ENCODE measurements at places on chromosomes 7 and 10.

DNA sequence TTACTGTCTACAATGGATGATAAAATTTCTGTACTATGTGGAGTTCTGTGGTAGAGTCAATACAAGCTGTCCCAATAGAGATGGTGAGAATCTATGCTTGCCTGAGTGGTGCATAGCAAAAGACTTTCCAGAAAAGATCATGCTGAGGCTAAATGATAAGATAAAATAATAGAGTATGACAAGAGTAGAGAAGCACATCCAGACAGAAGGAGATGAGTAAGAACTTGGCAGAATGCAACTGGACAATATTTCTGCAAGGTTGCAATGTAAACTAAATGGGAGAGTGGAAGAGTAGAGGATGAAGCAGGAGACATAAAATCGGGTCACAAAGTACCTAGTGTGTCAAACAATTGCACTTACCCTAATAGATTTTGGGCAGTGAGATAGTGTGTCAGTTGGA is 347.6 kb downstream of the MDFIC start:
- no peak for DNase-seq

DNA sequence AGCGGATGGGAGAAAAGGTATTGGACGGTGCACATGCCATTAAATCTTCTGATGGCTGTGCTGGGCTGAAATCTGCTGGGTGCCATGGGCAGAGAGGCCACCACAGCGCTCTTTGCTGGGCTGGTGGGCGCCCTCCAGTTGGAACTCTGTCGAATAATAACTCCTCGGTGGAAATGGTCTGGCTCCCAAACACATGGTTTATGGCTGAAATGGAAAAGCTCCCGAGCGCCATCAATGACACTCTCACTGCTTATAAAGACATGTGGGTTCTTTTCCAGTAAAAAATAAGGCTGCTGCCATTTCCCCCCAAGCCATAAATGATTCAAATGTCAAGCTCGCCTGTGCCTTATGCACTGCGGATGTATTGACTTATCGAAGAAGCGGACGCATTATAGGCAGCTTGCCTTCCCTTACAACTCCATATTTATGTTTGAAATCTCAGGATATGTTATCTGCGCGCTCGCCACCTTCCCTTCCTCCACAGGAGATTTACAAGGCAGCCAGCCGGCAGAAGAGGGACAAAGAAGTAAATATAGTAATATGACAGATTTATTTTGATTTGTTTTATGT is 239.0 kb upstream of the MKI67 start:
- DNase-seq: no peak

GRCh38 chr7:15174485-15174884 is 271.9 kb upstream of the DGKB start:
- DNase-seq: no peak

DNA sequence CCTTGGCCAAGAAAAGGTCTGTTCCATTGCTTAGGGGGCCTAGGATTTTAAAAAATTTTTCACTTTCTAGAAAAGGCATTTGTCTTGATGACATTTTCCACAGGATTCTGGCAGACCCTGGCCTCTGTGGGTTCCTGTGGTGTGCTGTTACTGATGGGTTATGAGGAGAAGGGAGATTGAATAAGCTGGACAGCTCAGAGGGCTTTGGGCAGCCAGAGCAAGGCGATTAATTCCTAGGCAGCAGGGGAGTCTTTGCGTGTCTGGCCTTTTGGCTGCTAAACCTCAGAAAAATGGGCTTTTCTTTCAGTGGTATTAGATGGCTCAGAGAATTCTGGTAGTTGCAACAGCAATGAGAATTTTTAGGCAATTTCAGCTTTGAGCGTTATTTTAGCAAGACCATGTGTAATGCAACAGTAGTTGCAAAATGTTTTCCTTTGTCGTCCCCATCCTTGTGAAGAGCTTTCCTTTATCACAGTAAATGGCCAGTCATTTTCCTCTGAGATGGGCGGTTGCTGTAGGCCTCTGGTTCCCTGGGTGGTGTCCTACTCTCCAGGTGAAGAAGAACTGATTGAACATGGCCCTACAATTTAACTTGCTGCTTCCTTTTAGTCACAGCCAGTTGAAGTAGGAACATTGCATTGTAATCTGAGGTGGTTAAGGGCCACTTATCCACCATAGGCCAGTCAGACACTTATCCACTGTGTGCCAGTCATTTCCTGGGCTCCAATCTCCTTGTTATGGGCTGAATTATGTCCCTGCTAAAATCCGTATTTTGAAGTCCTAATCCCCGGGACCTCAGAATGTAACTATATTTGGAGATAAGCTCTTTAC is 43.2 kb downstream of the SH2D4B start:
- no peak for DNase-seq

DNA sequence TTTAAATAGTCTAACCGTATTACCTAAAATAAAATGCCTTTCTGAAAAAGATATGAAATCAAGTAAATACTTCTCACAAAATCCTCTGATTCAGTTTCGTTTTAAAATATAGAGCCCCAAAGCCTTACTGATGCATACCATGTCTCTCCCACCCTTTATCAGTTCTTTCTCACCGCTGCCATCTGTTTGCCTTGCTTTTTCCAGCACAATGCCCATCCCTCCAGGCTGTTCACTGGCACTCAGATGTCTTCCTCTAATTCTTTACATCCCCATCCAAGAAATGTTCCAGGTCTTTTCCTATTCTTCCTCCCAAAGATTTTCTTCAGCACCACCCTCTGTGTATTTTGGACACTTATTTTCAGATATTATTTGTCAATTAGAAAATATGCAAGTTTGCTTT is 116.5 kb upstream of the LRRN3 start:
- no peak for DNase-seq

DNA sequence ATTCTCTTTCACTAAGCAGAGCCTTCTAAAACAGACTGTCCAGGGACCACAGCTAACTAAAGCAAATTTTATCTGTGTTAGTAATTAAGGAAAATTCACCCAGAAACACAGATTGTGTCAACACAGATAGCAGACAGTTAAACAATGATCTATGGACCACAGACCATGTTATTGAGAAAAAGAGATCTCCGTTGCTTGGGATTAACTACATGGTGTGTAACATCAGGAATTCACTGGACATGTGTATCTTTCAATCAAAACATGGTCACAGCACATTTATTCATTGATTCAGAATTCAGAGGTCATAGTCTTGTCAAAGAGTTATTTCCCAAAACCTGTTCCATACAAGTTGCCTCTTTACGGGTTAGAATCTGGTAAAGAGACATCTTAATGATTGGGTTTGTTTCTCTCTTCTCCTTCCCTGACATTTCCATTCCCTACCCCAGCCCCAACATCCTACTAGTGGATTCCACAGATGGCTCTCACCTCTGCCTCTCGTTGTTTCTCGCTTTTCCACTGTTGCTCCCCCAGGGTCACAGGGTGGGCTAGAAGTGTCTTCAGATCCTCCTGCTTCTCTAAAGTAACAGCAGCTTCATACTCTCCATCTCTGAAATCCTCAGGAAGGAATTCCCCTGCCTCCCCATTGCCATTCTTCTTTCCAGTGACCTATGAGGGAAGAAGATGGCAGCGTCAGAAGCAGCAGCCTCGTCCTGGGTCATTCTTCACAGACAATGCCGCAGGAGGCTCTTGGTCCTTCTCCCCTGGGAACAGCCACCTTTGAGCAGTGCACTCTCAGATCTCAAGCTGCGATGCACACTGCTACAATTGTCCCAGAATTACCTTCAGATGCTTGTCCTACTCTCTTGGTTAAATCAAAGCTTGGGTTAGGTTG is 958 bp downstream of the ANKRD1 start:
- DNase-seq: no peak

- DNase-seq: no peak
Observed at GRCh38 chr7:52838981-52839411, 196.4 kb upstream of the POM121L12 start.

DNA sequence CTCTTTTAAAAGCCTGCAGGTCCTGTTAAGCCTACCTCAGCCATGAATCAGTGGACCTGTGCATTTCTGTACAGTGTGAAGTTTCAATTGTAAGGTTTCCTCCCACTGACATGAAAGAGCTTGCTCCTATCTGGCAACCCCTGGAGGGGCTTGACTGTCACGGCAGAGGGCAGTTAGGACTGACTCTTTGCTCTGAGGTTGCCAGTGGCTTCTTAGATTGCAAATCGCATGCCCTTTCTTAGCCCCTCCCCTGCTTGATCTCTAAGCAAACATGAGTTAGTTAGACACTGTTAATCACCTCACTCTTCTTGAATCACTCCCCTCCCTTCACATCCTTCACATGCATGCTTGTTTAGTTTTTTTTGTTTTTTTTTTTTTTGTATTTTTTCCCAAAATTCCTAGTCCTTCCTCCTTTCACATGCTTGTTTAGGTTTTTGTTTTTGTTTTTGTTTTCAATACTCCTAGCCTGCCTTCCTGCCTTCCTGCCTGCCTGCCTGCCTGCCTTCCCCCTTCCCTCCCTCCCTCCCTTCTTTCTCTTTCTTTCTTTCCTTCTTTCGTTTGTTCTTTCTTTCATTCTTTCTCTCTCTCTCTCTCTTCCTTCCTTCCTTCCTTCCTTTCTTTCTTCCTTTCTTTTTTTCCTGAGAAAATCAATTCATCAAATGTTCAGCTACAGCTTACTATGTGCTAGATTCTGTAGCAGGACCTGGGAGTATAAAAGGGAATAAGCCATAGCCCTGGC is 6.0 kb upstream of the HIPK2 start:
- no peak for DNase-seq

DNA sequence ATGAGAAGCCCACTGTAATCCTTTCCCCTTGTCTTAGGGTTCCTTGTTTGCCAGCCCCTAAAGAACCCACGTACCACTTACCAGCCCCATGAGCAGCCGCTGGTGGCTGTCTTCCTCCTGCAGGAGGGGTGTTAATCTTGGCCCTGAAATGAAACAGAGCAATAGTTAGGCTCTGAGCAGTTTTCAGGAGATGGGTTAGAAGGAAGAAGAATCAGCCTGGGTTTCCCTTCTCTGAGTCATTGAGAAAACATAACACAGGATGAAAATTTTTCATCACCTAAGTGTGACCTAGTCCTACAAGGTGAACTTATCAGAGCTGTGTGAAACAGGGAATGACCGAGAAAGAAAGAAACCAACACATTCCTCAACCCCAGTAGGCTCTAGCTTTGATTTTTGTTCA is 90.0 kb downstream of the GSAP start:
- no peak for DNase-seq

DNA sequence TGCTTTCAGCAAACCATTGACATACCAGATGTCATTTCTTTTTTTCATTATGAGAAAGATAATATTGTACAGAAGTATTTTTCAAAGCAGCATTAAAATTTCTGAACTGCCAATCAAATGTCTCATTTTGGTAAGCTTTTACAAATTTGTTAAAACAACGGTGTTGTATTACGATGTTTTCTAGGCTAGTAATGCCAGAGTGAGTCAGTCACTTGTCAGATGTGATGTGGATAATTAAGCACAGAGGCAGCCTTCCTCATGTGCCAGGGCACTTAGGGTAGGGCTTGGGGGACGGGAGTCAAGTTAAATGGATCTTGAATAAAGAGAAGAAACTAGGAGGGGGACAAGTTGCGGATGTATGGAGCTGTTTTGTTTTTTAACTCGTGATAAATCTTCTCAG is 10.1 kb downstream of the PSTK start:
- no peak for DNase-seq

- no peak for DNase-seq
Observed at GRCh38 chr7:249989-250388, 40.0 kb upstream of the FOXL3 start.

- DNase-seq: no peak
Observed at GRCh38 chr7:152403726-152404125, 32.1 kb downstream of the KMT2C start.

DNA sequence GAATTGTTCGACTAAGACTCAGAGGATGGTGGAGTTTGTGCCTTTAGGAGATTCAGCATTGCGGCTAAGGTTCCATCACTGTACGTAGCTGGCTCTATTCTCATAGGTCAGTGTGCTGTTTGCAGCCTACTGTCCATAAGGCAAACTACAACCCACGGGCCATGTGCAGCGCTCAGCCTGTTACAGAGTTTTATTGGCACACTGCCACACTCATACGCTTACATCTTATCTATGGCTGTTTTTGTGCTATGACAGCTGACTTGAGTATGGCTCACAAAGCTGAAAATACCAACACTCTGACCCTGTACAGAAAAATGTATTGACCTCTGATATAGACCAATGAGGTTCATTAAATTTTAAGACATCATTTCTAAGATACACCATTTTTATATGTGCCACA is 114.5 kb downstream of the ARID5B start:
- DNase-seq: no peak

- no peak for DNase-seq
Observed at GRCh38 chr10:5523796-5524574, 776 bp upstream of the CALML3 start.

GRCh38 chr10:61024856-61025201 is 80.8 kb upstream of the RHOBTB1 start:
- DNase-seq: no peak

GRCh38 chr7:42315103-42315502 is 78.1 kb upstream of the GLI3 start:
- no peak for DNase-seq

DNA sequence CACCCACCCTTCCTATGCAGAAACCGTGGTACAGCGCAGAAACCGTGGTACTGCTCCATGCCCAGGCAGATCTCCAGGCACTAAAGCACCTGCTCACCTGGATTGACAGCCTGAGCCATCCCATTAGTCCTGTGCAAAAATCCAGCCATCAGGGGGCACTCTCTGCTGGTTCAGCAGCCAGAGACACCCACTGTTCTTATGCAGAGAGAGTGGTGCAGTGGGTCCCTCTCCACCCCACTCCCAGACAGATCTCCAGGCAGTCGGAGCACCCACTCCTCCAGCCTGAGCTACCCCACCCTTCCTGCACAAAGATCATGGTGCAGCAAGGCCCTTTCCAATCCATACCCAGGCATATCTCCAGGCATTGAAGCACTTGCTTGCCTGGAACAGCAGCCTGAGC is 219.8 kb downstream of the CTNNA3 start:
- DNase-seq: no peak

DNA sequence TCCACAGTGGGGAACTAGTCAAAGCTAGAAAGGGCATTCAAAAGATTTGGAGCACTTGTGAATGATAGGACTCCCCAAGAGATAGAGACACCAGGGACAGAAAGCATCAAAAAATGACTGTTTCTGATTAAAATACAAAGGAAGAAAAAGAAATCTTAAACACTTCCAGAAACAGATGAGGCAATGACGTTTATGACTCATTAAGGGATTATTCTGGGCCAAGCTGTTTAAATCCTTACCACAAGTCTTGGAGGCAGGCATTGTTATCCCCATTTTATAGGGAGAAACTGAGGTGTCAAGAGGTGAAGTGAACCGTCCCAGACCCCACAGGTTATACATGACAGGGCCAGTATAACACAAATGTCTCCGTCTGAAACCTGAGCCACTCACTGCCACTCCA is 68.3 kb upstream of the AMPH start:
- no peak for DNase-seq

All from stimulated activated CD8-positive, alpha-beta memory T cell treated with anti-CD3 and anti-CD28 coated beads, Interleukin-2, amount 100 ng/mL, for 1 hour (primary cell).